MV-4-11 (cell line): ENCODE measurements at places on chromosomes 7 and 10.

DNA sequence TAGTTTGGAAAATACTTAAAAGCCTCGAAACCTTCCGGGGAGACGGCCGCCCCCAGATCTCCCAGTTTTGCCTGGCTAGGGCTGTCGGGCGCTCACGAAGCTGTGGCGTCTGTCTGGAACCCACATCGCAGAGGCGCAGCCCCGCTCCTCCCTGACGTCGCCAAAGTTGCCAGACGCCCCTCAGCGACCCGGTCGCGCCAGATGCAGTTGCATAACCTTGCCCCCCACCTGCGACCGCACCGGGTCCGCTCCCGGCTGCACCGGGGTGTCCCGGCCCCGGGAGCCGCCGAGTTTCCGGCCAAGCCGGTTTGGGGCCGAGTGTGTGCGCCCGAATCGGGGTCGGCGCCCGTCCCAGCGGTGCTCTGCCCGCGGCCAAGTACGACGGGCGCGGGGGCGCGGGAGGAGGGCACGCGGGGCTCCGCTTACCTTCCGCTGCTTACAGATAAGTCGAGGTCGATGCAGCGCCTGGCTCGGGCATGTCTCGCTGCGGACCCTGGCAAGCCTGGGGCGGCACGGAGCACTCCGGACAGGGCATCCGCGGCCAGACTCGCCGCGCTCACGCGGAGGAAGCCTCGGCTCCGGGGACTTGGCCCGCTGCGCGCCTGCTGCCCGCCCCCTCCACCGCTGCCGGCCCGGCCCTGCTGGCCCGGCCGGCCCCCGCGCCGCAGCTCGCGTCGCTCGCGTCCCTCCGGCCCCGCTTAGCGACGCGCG, 665 bp downstream of the INSYN2A start:
- no peak for DNase-seq

- DNase-seq, result no peak
These were observed 641.2 kb upstream of the LRRTM3 start for GRCh38 chr10:66284621-66285020.

DNA sequence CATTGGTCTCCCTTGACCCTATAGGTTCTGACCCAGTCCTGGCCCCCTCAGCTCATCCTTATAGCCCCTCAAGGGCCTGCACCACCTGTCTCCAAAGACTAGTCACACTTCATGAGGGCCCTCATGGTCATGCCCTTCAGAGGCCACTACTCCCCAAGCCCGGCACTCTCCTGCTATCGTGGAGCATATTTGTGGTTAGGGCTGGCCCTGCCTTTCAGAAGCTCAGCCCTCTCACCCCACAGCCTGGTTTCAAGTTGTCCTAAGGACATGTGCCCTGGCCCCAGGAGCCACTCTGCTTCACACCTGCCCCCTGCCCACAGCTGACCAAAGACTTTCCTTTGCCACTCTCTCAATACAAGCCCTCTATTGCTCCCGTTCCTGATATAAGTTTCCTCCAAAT, 60.3 kb upstream of the LBX1 start:
- DNase-seq, result no peak

DNA sequence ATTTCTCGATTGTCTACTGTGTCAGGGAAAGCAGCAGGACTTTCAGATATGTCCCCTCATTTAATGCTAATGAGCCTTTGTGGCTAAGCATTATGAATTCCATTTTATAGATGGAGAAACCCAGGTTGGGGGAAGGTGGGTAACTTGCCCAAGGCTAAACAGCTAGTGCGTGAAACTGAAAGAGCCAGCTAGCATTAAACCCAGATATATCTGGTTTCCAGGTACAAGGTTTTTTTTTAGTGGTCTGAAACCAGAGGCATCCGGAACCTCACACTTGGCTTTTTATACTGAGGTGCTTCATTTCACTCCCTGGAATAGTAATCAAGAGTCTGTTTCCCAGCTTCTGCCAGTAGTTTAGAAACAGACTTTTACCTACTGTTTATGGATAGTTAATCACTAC, 694.8 kb downstream of the PHTF2 start:
- no peak for DNase-seq

- no peak for DNase-seq
These were observed 94.9 kb downstream of the GPR26 start for GRCh38 chr10:123761038-123761428.

DNA sequence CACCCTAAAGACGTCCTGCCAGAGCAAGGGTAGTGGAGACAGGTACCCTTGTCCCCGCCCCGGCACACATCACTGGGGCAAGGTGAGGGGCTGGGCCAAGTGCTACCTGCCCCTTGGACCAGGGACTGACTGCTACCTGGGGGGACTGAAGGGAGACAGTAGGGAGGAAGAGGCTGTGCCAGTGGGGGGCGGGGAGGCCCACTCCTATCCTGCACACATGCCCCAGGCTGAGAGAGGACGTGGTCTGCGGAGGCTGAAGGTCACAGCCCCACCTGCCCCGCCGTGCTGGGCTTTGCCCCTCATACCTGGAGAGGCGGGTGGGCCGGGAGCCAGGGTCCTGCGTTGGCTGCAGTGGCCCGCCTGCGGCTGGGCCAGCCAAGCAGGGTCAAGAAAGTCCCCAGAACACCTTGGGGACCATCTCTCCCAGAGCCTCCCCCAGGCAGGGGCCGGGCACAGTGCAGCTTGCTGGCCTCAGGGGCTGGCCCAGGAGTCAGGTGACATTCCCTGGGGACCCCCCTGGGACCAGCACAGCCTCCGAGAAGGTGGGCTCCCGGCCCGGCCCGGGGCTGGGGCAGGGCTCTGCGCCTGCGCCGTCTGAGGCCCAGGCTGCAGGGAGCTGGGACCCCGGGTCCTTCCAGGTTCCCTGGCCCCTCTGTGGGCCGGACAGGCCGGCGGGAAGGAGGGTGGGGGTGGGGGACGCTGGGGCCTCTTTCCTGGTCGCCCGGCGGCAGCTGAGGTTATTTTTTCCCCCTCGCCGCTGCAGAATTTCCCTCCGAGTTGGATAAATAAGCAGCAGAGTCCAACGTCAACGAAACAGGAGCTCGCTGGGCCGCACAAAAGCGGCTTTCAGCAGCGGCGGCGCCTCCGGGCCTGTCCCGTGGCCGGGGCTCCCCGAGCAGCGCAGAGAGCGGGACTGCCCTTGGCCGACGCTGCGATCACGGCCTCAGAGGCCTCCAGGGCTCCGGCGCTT, 9.8 kb upstream of the FZD9 start:
- DNase-seq, result no peak

DNA sequence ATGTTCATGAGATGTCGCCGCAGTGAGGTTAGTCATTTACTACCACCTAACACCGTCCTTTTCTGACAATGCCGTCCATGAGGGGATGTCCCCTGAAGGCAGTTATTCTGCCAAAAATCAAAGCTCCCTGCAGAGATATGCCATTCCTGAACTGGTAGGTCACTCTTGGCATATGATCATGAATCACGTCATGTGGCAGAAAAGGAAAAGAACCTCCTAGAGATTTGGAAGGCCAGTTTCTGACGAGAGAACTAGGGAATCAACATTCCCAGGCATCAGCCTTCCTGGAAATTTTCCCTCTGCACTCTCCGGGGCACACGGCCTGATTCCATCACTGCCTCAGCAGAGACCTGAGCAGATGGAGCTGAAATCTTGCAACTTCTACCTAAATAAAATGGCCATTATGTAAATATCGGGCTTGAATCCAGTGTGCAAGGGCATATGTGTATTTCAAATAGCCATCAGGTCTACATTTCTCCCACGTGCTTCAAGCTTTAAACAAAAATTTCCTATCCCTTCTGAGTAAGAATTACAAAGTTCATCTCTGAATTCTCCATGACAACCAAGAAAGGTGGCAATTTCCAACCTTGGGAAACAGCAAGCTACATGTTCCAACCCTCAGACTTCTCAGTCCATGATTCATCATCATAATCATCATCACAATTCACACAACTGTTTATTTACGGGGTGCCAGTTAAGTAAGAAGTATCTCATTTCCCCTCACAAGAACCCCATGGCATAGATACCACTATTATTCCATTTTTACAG, 46.5 kb downstream of the AMPH start:
- DNase-seq, result no peak

DNA sequence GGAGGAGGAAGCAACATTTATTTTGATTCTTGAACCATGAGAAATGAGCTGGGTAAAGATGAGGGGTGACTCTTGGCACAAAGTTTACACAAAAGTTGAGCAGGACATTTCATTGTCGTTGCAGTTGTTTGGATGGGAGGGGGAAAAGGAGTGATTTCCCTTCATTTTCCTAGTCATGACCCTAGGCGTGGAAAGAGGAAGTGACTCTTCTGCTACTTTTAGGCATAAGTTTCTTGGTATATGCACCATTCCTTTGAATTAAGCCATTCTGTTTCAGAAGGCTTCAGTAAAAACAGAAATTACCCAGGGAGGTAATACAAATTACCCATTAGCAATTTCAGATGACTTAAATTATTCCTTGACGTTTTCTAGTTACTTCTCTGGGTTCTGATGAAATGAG, 113.9 kb upstream of the FAM171A1 start:
- DNase-seq, result peak; percentile 86

GRCh38 chr7:111043561-111043960, 47.4 kb upstream of the LRRN3 start:
- no peak for DNase-seq

- no peak for DNase-seq
These were observed 74.2 kb upstream of the PLXNA4 start for GRCh38 chr7:132650498-132650897.

GRCh38 chr10:103926722-103927319, 8.8 kb upstream of the STN1 start:
- no peak for DNase-seq

- no peak for DNase-seq
These were observed 68.0 kb downstream of the LANCL2 start for GRCh38 chr7:55432939-55433784.

DNA sequence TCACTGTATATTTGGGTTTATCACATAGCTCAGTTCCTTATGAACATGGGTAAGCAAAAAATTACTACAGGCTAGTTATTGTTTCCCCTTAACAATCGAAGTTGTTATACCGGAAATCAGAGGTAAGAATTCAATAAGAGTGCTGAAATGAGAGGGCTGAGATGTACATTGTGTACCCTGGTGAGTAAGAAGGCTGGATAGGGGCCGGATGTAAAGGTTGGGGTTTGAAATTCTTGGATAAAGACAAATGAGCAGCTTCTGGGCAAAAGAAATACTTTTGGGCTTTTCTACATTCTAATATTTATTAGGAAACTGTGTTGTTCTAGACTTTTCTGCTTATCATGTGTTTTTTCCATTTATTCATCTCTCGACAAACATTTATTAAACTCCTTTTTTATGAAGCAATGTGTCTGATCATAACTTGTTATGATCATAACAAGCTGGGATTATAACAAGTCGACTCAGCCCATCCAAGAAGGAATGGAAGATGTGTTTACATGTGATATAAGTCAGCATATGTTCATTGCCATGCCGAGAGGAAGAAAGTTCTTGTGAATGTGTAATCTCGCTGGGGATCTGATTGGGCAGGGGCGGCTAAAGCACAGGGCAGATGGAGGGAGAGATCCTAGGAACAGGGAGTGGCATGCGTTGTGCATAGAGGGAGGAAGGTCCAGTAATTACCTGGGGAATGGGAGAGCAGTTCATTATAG, 155.3 kb downstream of the PLXDC2 start:
- no peak for DNase-seq
